ENCODE measurements at places on chromosomes 16 and 17.

GRCh38 chr16:22123146-22123545 lies 30.8 kb downstream of the VWA3A start:
- DNase-seq = no peak

GRCh38 chr16:88617268-88618031 lies 20.9 kb upstream of the IL17C start:
- no peak for DNase-seq

DNA sequence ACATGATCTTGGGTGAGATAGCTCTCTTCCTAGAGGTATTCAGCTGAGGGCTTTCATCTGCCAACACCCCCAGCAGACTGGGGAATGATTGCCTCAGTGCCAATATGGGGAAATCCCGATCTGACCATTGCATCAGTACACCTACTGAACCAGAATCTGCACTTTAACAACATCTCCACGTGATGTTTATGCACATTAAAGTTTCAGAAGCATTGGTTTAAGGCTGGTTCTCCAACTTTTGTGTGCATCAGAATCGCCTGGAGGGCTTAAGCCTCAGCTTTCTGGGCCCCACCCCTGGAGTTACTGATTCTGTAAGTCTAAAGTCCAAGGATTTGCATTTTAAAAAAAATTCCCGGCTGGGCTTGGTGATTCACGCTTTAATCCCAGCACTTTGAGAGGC lies 123.6 kb upstream of the MED13 start:
- no peak for DNase-seq

DNA sequence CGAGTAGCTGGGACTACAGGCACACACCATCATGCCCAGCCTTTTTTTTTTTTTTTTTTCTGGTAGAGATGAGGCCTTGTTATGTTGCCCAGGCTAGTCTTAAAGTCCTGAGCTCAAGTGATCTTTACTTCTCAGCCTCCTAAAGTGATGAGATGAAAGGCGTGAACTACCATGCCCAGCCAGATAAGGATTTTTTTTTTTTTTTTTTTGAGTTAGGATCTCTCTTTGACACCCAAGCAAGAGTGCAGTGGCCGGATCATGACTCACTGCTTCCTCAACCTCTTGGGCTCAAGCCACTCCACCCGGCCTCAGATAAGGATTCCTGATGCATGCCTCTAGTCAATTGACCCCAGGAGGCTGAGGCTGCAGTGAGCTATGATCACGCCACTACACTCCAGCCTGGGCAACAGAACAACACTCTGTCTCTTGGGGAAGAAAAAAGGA lies 11.2 kb upstream of the PLEKHG4 start:
- no peak for DNase-seq

GRCh38 chr16:84020353-84020752 lies 22.2 kb downstream of the SLC38A8 start:
- DNase-seq = no peak

DNA sequence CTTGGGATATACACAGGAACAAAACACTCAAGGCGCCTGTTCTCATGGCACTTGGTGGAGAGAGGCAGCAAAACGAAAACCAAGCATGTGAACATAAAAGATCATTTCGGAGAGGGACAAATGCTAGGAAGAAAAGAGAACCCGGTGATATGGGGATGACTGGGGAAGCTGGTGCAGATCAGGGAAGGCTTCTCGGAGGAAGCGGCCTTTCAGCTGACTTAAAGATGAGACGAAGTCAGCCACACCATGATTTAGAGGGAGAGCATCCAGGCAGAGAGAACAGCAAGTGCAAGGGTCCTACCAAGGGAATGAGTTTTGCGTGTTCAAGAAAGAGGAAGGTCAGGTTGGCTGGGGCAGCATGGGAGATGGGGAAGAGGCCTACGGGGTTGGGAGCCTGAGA lies 250.9 kb downstream of the KATNIP start:
- no peak for DNase-seq

DNA sequence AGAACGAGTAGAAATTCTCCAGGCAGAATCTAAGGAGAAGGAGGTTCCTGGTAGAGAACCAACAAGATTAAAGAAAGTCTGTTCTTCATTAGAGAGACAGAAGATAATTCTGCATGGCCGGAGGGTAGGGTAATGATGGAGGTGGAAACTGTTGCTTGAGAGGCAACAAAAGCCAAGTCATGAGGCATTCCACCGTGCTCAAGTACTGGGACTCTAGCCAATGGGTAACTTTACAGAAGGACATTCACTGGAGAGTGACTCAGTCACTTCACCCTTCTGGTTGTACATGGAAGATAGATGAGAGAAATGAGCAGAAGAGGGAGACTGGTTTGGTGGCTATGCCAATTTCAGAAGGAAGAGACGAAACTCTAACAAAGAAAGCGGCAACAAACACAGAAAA lies 53.6 kb upstream of the ANKFN1 start:
- no peak for DNase-seq

DNA sequence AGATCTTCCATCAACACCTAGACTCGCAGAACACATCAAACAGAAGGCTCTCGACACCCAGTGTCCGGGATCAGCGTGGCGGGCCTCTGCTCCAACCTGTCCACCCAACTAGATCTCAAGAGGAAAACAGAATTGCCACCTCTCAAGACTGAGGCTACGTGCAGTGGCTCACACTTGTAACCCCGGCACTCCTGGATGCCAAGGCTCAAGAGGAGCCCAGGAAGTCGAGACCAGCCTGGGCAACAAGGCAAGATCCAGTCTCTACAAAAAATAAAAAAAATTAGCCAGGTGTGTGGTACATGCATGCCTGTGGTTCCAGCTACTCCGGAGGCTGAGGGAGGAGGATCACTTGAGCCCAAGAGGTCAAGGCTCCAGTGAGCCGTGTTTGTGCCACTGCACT lies 132.6 kb downstream of the ZFHX3 start:
- DNase-seq = no peak

DNA sequence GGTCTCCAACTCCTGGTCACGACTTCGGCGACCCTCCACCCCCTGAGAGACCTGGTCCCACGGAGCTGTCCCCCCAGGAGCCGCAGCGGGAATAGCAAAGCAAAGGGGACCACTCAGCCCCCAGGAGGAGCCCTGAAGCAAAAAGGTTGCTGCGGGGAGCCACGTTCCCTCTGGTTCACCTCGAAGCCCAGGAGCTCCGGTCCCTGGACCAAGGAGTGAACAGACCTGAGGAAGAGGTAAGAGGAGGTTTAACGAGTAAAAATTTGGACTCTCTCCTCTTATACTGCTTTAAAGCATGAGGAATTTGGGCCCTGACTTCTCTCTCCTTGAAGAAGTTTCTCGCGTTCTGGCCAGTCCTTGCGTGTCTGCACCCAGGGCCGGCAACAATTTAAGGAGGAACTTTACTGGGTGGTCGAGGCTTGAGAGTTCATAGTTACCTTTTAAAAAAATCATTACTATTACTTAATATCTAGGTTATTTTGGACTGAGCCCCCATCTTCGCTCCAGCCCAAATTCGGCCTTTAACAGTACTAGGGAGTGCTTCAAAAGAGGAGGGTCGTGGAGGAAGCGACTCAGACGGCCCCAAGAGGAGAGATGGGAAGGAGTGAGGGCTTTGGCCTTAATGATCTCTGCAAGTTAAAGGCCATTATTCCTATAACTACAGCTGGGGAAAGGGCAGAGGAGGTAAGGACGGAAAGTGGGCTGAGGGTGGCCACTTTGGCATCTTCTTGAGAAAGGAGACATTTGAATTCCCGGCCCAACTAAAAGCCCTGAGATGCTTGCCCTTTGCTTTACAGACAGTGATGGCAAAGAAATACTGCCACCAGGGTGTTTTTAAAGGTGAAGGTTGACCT lies 16.9 kb upstream of the HOXB9 start:
- no peak for DNase-seq

DNA sequence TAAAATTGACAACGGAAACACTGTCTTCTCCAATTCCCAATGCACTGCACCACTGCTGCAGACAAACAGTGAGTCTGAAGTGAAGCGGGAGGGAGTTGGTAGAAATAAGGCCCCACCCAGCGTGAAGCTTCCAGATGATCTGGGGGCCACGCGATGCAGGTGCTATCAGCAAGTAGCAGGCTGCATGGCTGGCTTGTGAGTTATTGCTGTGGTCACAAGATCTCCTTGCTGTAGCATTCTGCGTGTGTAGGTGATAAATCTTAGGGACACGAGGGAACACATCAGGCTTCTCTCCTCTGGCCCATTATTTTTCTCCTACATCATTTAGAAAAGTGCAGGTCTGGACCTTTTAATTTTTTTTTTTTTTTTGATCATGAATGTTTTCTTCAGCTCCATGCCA lies 407.6 kb downstream of the TMEM114 start:
- no peak for DNase-seq

GRCh38 chr17:72158895-72159885 lies 38.4 kb downstream of the SOX9 start:
- no peak for DNase-seq

DNA sequence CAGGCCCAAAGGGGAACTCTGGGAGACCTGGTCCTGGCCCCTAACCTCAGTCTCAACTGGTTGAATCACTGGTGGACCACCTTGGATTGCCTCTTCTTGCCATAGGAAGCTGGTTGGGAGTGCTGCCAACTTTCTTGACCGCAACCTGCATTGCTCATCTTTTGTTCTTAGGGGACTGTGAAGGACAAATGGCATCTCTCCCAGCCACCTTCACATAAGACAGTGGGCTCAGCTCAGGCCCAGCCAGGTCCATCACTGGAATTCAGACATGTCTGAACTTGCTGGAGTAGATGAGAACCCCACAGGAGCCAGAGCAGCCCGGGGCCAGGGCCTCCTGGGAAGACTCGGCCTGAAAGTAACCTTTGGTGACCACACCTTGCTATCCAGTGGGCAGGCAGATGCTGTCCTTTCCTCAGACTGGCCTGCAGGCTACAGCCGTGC lies 18.8 kb downstream of the ADORA2B start:
- DNase-seq = no peak

- DNase-seq = no peak
Observed at GRCh38 chr17:55825213-55825612, 74.4 kb downstream of the PCTP start.

Measured in activated CD8-positive, alpha-beta memory T cell treated with anti-CD3 and anti-CD28 coated beads, Interleukin-2, amount 50 U/mL, for 4 hours (primary cell).